Foreskin keratinocyte (primary cell): ENCODE measurements at places on chromosomes 3 and 15. TPM values are rescaled to one million over a fixed set of nuclear protein-coding genes. Genes with fewer than 3 reads are reported as not detected.
A peak's percentile ranks its signal among the peaks of the same experiment; 100 is the strongest.

- peak; percentile 13 for DNase-seq
Observed at GRCh38 chr3:44721231-44722102, 8.0 kb upstream of the ZNF501 start.

CLDND1 gene
- 52.2 and 55.4 TPM in 2 replicates for total RNA-seq

- no peak for DNase-seq
Observed at GRCh38 chr15:58932710-58933280, 684 bp downstream of the SLTM start.

- no peak for DNase-seq
Observed at GRCh38 chr3:31922962-31923361, 58.1 kb downstream of the OSBPL10 start.

SLC9C1 gene
- total RNA-seq = not detected in 2 replicates

DNA sequence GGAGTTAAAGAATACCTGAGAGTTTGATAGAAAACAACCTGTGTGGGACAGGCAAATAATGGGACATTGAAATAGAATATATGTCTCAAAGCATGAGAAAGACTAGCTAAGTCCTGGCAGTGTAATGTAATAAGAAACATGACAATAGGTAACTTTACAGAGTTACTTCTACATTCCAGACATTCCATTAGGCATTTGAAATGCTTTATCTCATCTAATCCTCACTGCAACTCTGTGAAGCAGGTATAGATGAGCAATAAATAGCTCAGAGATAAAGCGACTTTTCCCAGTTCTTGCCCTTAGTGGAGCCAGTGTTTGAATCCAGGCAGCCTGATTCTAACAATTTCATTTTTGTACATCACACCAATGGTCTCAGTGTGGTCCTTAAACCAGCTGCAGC is 76.8 kb downstream of the CPNE4 start:
- peak; percentile 11 for DNase-seq

DNA sequence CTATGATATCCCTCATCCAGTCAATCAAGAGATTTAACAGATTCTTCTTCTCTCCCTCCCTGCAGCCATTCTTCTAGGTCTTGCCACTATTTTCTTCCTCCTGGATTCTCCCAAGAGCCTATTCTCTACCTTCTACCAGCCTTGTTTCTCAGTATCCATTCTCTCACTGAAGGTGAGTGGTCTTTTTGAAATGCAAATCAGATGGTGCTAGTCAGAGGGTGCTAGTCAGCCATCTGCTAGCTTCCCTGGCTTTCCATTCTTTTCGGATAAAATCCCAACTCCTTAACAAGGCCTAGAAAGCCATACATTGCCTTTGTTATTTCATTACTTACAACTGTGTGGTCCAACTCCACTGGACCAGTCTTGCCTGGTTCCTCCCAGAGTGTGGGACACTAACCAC is 734.3 kb upstream of the CFAP20DC start:
- no peak for DNase-seq

GATM gene
- total RNA-seq = 0.20 and 0.32 TPM in 2 replicates

- DNase-seq = no peak
Observed at GRCh38 chr3:102302020-102302419, 132.8 kb upstream of the ZPLD1 start.

DUOX1 gene
- total RNA-seq = 16.3 and 17.8 TPM in 2 replicates

ARHGEF26 gene
- 5.2 and 5.3 TPM in 2 replicates for total RNA-seq

NEO1 gene
- total RNA-seq = 11.4 and 13.5 TPM in 2 replicates

DNA sequence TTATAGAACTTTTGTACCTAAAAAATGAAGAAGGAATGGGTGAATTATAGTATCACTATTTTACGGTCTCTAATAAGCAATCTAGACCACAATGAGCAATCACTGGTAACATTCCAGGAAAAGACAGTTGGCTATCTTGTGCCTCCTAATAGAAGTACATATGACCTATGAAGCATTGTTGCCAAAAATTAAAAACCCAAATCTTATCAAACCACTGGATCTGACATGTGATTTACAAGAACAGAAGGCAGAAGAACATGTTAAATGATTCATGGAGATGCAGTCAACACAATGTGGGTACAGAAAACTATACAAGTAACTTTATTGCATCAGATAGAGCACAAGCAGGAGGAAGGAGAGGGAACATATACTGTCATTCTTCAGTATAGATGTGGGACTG is 14.5 kb upstream of the HYKK start:
- no peak for DNase-seq

SLCO3A1 gene
- total RNA-seq = 10.5 and 13.7 TPM in 2 replicates

MASP1 gene
- total RNA-seq = not detected in 2 replicates

- no peak for DNase-seq
Observed at GRCh38 chr3:37974121-37975083, 16.2 kb upstream of the VILL start.

DNA sequence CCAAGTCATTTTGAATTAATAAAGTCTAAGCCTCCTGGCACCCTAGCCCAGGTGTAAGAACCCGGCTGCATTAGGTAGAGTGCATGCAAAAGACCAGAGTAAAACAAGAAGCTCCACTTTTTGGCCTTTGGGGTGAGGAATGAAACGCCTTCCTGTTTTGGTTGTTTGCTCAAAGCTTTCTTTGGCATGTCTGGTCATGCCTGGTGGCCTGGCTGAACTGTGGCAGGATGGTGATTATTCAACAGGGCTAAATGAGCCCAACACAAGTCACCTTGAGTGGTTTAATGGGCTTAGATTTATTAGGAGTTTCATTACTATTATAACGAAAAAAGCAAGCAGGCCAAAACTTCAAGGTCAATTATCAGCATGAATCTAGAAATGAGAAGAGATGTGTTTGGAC is 40.9 kb upstream of the LDHAL6B start:
- peak; percentile 72 for DNase-seq

DNA sequence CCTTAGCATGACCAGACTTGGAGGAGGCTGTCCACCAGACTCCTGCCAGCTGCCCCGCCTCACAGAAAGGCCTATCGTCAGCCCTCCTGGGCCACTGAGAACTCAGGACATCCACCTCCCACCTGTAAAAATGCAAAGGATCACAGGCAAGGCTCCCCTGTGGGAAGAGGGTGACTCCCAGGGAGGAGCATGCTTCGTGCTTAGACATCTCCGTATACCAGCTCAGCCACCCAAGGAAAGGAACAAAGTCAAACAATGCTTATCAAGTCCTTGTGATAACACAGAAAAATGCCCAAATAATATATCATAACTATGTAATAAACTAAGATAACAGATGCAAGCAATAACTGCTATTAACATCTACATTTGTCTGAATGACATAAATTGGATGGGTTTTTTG is 4.2 kb downstream of the RMDN3 start:
- no peak for DNase-seq

LYZL4 gene
- total RNA-seq = not detected in 2 replicates

GRCh38 chr3:16369885-16370284 is 104.9 kb downstream of the OXNAD1 start:
- DNase-seq = no peak

GRCh38 chr3:179688850-179689249 is 36.0 kb downstream of the USP13 start:
- DNase-seq = peak; percentile 20

KBTBD13 gene
- not detected in 2 replicates for total RNA-seq

DNA sequence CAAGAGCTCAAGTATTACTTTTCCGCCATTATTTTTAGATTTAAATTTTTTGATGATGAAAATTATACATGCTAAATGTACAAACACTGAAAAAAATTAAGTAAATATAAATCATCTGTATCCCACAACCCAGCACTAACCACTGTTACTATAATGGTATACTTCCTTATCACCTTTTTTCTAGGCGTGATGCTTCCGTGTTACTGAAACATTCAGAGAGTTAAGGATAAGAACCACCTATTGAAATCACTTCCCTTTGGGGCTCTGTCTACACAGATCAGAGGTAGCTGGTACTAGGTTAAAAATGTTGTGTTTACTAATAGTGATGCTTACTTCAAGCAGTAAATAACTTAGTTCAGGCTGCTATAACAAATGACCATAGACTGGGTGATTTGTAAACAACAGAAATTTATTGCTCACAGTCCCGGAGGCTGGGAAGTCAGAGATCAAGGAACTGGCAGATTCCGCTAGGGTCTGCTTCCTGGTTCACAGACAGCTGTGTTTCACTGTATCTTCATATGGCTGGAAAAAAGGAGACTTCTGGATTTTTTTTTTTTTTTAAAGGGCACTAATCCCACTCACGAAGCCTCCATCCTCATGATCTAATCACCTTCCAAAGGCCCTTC is 6.4 kb downstream of the SNX4 start:
- no peak for DNase-seq

GRCh38 chr3:101725194-101725889 is 928 bp downstream of the CEP97 start:
- DNase-seq = no peak

GRCh38 chr15:58876306-58877106 is 57.0 kb downstream of the SLTM start:
- no peak for DNase-seq

GRCh38 chr15:90219421-90220141 is 14.2 kb downstream of the CIB1 start:
- DNase-seq = no peak

GABRR3 gene
- not detected in 2 replicates for total RNA-seq

DNA sequence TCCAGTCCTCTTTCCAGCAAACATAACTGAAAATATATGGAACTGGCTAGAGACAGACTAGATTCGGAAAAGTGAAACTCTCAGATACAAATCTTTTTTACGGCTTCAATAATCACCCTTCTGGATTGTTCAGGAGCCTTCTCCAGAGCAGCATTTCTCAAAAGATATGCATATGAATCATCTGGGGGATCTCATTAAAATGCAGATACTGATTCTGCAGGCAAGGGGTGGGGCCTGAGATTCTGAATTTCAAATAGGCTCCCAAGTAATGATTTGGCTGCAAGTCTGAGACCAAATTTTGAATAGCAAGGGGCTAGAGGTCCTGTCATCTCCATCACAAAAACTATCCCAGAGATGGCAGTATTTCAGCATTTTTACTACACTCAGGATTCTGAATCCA is 165.4 kb downstream of the CTNNB1 start:
- no peak for DNase-seq

SPINT1 gene
- 107 and 121 TPM in 2 replicates for total RNA-seq

DNA sequence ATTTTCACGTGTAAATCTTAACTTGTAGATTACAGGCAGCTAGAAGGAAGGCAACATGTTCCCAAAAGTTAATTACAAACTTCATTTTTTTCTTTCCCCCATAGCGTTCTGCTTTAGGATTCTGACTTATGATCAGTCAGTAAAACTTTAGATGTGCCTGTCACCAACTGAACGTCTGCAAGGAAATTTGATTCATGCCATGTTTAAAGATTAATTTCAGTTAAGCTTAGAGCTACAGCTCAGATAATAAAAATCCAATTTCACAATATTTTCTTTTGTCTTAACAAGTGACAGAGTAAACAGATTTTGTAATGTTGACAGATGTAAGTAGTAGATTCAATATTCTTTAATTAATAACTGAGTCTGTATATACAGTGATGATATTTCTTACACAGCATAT is 253.1 kb downstream of the NFKBIZ start:
- no peak for DNase-seq

DNA sequence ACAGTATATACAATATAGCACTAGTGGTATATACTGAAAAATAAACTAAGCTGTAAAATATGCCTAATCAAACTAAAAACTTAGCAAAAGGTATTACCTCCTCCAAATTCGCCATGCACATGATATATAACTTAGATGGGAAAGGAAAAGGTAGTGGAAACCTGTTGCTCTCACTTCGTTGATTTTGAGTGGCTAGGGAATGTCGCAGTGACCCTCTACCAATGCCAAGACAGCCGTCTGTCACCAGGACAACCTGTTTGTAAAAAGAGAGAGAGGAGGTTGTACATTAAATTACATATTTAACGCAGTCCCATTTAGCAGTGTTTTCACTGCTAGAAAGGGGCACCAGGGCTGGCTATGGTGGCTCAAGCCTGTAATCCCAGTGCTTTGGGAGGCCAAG is 11.3 kb downstream of the INTS14 start:
- no peak for DNase-seq

- no peak for DNase-seq
Observed at GRCh38 chr3:172454180-172454579, 5.9 kb upstream of the GHSR start.

GRCh38 chr3:74001436-74001835 is 376.7 kb upstream of the PDZRN3 start:
- no peak for DNase-seq

DNA sequence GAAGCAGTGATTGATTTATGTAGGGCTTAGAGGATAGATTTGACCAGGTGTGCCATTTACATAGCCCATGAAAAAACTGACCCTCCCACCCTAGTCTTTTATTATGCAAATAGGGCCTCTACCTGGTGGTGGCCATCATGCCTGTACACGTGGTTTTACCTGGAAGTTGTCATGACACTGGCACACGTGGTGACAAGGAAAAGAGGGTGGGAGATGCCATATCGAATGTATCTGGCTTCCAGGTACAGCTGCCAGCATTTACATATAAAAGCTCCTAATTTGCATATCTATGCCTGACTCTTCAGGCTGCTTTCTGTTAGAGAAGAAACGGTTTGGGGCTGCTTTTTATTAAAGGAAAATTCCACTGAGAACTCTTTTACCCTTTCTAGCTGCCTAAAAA is 35.0 kb upstream of the DNAJC13 start:
- DNase-seq = no peak

GRCh38 chr15:59313641-59314332 is 58.9 kb downstream of the MYO1E start:
- DNase-seq = peak; percentile 50

DNA sequence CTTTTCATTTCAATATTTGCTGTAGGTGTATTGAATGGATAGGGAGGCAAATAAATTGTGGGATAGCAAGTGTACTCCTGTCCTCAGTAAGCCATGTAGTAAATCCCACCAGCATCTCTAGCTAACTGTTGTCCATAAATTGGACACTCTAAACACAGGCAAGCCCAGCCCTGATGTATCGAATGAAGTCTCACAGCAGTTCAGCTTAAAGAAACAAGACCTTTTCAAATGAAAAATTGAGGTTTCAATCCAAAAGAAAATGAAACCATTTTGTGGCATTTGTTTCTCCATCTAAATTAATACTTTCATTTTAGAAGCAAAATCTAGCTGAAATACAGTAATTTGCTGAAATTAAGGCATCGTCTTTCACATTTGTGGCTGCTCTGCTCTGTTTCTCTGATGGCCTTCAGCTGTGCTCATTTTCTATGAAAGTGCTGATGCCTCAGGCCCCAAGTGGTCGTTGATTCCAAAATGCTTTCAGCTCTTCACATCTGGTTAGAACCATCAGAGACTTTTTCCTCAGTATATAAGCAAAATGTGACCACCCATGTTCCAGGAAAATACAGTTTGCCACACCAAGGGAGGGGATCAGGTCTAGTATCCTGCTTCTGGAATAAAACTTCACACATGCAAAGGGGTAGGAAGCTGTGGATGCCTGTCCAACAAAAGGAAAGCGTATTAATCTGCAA is 245.0 kb downstream of the ZMAT3 start:
- DNase-seq = no peak

ZIC4 gene
- not detected in 2 replicates for total RNA-seq

TNFAIP8L3 gene
- total RNA-seq = 0.18 and 0.41 TPM in 2 replicates

DNA sequence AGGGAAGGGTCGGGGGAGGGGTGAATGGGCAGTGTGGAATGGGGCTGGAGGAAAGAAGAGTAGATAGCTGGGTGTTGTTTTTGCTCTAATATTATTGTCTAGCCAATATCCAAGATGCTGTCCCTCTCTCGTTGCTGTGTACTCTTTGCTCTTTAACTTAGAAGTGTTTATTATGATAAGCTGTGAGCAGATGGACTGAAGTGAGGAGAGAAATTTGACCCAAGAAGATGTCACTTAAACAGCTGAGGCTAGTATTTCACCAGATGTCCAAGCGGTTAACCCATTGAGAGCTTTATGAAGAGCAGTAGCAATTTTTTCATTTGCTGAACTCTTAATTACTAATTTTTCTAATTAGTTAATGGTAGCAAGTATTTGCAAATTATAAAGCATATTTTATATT is 212.2 kb upstream of the TP63 start:
- DNase-seq = no peak

GRCh38 chr3:33940149-33940548 is 141.7 kb downstream of the PDCD6IP start:
- DNase-seq = peak; percentile 88

SGO1 gene
- 13.7 and 18.9 TPM in 2 replicates for total RNA-seq
